ENCODE measurements at places on chromosomes 1 and 21.
A peak's percentile ranks its signal among the peaks of the same experiment; 100 is the strongest.

DNA sequence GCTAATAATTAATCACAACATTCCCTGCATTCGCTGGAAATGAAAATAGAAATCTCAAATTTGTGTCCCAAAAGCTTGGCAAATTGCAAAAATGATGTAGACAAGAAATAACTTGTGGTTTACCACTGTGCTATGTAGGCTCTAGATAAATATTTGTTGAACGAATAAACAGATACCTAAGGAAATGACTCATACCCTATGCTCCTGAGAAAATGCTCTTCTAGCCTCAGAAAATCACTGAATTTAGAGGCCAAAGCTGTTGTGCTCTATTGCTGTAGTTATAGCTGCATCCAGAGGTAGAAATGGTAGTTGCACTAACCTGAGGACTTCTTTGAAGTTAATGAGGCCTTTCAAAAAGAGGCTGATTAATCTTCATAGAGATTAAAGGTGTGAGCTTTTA is 142.0 kb upstream of the ZNHIT6 start:
- peak; percentile 47 for DNase-seq

DNA sequence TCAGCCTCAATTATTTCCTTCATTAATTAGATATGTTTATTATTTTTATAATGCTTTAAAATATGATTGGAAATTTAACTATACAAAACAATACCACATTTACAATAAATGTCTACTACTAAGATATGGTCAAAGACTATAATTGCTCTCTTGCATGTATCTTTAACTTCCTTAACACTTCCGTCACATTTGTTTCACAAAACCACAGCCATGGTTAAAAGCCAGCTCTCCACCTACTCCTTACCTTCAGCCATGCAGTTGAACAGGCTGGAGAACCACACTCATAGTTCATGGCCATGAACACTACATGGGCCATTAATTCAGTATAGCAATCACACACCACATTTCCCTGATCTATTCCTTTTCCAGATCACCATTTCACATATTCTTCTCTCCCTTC is 72.2 kb downstream of the NME7 start:
- DNase-seq, result no peak

DNA sequence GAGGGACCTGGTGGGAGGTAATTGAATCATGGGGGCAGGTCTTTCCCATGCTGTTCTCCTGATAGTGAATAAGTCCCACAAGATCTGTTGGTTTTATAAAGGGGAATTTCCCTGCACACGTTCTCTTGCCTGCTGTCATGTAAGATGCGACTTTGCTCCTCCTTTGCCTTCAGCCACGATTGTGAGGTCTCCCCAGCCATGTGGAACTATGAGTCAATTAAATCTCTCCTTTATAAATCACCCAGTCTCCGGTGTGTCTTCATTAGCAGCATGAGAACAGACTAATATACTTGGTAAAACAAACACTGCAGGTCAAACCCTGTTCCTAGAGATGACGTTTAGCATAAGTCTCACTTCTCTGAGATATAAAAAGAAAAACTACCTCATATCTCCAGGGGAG is 148.3 kb downstream of the MATN1 start:
- no peak for DNase-seq

DNA sequence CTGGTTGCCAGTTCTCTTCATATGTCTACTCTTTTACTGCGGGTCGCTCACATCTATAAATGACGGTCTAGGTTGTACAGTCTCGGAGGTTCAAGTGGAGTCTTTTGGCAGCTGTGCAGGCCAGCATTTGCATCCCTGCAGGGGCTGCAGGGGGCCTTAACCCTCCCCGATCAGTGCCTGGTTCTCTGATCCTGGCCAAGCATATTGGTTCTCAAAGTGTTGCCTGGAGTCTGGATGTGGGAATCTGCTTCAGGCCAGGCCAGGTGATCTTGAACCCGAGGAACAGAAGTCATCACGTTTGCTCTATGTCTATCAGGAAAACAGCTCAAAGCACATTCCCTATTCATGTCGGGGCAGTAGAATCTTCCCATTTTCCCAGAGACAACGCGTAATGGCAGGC is 21.8 kb downstream of the B3GALT5 start:
- DNase-seq, result no peak

GRCh38 chr1:112872551-112872962 is 83.4 kb downstream of the SLC16A1 start:
- peak; percentile 88 for DNase-seq

DNA sequence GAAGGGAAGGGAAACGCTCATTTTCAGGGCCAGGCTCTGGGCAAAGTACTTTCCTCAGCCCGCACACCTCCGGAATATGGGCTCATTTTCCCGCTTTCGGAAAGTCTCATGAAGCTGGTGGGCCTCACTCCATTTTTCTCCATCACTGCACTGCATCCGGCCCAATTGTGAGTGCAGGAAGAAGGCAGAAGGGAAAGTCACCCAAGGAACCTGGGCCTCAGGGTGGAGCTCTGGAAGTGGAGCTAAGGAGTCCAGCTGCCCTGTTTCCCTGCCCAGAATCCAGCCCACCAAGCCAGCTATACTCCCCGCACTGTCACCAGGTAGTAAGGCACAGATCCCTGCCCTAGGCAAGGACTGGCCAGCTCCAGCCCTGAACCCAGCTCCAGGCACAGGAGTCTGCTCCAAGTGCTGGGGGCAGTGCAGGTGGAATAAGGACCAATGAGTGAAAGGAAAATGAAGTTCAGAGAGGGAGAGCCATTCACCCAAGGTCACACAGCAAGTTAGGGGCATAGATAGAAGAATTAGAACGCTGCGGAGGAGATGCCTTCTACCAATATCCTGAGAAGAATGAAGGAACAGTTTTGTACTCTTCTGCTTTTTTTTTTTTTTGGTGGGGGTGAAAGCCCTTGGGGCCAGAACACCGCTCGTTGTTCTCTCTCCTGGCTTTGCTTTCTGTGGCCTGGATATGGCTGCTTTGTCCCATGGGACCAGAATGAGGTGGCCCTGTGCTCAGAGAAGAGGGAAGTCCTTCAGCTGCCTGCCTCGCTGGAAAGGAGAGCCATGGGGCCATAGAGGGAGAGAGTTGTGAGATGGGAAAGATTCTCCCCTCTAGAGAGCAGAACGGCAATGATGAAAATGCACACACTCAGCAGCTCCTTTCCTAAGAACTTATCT is 10.0 kb downstream of the LRP8 start:
- DNase-seq, result no peak

Data from trophoblast cell (in vitro differentiated cells and primary cell).